Cortex of kidney (tissue), 1 donor: ENCODE measurements at places on chromosomes 1 and 21.

DNA sequence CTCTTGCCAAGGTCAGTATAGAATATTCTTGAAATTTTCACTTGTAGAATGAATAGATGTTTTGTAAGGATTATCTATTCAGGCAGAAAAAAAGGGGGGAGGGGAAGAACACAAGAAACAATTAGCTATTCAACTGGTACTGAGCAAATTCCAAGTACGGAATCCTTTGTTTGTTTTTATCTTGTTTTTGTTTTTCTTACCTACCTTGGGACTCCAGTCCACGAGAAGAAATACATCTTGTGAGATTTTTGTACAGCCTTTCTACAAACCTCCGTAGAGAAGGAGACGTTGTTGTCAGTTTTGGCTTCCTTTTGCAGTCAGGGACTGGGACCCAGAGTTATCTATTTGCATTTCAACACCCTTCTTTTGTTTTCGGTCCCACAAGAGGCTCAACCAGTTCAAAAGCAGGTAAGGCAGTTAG, 36.0 kb downstream of the ZNF281 start:
- no peak for DNase-seq

DNA sequence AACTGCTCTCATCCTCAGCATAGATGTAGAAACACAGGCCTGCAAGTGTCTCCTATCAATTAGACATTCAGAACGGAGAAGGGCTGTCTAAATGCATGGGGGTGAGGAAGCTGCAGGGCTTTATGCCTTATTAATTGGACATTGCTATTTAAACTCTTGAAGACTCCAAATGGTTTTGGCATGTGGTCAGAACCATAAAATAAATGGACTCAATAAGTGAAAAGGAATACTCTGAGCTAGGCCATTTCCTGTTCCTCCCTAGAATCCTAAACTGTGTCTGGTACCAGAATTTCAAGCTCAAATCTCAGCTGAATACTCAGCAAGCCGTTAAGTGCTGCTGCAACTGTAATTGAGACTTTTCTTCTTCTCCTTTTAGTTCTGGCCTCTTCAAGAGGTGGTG, 80.4 kb upstream of the C1orf87 start:
- DNase-seq = no peak

DNA sequence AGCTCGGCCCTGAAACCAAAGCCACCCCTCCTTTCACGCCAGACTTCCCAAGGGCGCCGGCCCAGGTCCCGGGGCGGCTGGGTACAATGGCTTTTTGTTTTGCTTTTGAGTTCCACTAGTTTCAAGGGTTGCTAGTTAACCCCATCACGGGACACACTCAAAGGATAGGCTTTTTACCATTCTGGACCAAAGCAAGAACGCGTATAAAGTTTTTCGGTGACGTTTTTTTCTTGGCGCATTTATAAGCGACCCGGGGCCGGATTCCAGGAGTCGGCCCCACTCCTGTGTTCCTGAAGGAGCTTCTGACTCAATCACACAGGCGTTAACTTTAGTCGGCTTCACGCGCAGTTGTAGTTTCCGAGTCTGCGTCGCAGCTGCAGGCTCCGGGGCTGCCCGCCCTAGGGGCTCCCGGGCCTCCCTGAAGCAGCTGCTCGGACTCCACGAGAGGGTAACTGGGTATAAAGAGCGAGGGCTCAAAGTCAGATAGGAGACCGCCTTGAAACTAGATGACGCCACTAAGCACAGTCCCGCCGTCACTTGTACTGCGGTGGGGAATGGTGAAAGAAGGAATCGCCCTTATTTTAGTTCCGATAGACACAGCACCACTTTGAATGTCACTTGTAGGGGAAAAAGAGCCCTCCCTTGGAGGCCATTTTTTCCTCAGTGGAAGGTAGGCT, 707 bp upstream of the KLHL21 start:
- no peak for DNase-seq

DNA sequence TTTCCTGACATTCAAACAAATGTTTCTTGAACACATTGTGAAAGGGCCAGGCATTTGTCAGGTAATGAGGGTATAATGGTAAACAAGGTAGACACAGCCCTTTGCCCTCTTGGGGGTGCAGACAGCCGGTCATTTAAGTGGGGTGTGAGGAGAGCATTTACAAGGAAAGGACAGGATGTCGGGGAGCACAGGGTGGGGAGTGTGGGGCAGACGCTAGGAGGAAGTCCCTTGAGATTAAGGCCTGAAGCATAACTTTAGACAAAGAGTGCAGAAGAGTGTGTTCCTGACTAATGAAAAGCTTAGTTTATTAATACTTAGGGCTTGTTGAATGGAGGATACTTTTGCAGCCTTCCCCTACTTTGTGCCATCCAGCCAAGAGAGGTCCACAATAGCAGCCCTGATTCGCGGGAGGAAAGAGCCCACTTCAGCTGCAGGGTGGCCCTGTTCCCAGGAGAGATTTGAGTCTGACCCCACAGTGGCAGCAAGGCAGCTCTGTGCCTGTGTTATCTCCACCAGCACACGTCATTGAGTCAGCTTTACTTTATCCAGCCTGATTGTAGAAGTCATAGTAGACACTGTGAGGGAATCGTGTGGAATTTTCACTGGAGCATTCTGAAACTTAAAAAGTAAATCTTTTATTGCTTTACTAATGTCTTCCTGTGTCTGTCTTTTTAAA, 35.1 kb downstream of the MPZL1 start:
- DNase-seq = no peak

DNA sequence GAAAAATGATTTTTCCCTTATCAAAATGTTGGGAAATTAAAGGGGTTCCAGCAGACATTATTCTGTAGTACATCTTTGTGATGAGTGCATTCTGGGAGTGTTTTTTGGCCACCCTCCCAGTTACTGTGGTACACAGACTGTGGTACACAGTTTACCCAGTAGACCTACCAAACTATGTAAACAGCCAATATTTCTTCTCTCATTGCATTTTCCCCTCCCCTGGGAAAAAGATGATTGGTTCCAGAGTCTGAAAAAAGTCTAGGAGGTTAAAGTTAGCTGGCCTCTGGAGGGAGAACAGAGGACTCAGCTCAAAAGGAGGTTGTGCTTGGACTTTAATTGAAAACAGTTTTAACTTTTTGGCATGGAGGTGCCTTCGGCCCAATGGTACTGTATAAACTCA, 42.5 kb downstream of the PGM1 start:
- DNase-seq = no peak

DNA sequence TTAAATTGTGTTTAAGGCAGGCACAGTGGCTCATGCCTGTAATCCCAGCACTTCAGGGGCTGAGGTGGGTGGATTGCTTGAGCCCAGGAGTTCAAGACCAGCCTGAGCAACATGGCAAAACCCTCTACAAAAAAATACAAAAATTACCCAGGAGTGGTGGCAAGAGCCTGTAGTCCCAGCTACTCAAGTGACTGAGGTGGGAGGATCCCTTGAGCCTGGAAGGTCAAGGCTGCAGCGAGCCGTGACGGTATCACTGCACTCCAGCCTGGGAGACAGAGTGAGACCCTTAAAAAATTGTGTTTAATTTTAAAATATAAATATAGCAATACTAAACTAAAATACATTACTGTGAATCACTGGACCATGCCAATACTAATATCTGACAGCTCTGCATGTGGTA, 42.8 kb downstream of the SORT1 start:
- no peak for DNase-seq

DNA sequence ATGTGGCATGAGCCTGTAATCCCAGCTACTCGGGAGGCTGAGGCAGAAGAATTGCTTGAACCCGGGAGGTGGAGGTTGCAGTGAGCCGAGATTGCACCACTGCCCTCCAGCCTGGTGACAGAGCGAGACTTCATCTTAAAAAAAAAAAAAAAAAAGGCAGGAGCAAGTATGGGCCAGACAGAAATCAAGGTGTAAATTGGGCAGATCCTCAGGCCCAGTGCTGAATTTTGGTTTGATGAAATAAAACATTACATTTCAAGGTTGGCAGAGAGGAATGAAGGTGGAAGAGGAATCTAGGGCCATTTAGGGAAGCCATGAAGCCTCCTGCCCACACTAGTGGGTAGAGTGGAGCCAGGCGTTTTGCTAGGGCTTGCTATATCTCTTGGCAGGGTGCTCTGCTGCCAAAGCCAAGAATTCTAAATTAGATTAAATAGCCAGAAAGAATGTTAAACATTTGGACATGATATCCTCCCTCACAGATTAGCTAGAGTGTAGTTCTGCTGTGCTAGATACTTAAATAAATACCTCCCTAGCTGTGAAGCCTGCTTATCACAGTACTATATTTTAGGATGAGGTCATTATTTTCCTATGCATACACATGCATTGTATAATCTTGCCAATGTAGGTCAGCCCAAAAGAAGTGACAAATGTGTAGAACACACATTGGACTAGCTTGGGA, 16.6 kb upstream of the LGALS8 start:
- no peak for DNase-seq

DNA sequence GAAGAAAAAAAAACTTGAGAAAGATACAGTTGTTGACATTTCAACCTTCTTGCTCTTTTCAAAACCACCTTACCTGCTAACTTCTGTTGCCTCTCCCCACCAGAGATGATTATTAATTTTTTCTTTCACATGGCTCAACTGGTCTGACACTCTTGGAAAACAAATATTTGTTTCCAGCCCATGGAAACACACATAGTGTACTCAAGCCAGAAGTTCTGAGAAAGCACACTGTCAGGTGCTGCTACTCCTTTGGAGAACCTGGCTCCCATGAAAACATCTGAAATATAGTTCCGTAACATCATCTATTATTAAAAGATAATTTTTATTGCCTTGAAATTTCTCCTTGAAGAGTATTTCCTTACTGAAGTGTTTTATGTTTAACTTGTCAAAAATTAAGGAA, 145.0 kb upstream of the C1orf105 start:
- no peak for DNase-seq

DNA sequence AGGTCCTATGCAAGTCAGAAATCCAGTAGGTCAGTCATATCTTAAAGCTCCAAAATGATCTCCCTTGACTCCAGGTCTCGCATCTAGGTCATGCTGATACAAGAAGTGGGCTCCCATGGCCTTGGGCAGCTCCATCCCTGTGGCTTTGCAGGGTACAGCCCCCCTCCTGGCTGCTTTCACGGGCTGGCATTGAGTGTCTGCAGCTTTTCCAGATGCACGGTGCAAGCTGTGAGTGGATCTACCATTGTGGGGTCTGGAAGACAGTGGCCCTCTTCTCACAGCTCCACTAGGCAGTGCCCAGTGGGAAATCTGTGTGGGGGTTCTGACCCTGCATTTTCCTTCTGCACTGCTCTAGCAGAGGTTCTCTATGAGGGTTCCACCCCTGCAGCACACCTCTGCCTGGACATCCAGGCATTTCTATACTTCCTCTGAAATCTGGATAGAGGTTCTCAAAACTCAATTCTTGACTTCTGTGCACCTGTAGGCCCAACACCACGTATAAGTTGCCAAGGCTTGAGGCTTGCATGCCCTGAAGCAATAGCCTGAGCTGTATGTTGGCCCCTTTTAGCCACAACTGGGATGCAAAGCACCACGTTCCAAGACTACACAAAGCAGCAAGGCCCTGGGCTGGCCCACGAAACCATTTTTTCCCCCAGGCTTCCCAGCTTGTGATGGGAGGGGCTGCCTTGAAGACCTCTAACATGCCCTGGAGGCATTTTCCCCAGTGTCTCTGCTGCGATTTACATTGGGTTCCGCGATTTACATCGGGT, 472.7 kb downstream of the NPHP4 start:
- no peak for DNase-seq

GRCh38 chr1:202283991-202284390, 57.7 kb downstream of the UBE2T start:
- DNase-seq = no peak

DNA sequence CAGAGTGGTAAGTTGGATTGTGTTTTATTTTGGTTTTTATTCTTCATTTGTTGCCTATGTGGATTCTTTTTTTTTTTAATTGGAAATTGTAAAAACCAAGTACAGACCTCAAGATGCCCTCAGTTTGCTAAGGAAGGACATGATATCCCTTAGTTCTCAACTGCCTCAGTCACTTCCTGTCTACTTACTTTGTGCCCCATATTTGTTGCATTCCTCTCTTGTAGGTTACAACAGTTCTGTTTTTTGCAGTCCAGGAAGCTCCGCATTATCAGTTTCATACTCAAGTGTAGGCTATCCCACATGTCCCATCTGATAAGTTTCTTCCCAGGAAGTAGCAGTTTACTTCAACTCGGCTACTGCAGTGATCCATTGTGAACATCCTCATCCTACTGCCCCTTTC, 82.0 kb downstream of the RPAP2 start:
- DNase-seq = no peak

- no peak for DNase-seq
Measured at GRCh38 chr1:231193710-231194340, 32.0 kb downstream of the TRIM67 start.

GRCh38 chr21:16046656-16047330, 317.0 kb downstream of the USP25 start:
- DNase-seq = no peak

- no peak for DNase-seq
Measured at GRCh38 chr21:34548781-34549376, 36.9 kb upstream of the KCNE1 start.

DNA sequence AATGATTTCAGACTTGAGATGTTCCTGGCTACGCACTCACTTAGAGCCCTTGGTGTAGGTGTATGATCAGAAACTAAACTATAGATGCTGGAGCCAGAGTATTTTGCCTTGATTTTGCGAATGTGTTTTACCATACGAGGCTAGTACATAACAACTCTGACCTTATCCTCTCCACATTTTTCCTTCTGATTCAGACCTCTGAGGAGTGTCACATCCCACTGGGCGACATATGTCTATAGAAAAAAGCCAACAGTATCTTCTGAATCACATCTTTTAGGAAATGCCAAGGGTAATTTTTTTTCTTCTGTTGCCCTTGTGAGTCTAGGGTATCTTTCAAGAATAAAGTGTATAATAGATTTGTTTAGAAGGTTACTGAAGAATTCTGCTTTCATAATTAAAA, 49.6 kb downstream of the AK4 start:
- no peak for DNase-seq

DNA sequence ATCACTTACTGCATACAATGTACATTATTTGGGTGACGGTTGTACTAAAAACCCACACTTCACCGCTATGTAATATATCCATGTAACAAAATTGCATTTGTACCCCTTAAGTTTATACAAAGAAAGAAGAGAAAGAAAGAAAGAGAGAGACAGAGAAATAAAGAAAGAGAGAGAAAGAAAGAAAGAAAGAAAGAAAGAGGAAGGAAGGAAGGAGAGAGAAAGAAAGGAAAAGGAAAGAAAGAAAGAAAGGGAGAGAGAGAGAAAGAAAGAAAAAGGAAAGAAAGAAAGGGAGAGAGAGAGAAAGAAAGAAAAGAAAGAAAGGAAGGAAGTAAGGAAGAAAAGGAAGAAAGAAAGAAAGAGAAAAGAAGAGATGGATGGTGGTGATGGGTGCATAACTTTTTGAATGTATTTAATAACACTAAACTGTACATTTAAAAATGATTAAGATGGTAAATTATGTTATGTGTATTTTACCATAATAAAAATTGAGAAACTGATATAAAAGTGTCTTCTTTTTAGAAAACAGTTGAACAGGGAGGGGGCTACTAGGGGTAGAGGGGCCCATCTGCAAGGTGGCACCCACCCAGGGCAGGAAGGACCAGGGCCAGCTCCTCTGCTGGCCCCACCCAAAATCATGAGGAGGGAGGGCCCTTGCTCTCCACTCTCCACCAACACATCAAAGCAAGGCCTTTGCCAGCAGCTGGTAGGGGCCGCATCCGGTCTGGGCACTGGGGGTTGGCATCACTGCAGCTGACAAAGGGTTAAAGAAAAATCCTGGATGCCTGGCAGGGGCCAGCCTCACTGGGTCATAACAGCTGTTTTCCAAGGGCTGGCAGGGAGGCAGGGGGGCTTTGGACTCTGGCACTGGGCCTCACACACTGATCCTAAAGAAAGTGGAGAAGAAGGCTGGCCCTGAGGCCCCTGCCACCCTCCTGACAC, 153.9 kb upstream of the EDN2 start:
- DNase-seq = no peak
